ENCODE measurements at places on chromosomes 1 and 21.
A peak's percentile ranks its signal among the peaks of the same experiment; 100 is the strongest.

GRCh38 chr1:161044535-161044907 is 1.3 kb downstream of the USF1 start:
- DNase-seq: no peak

- DNase-seq: no peak
Observed at GRCh38 chr1:218462587-218462986, 117.5 kb downstream of the TGFB2 start.

GRCh38 chr1:87077959-87078639 is 163.7 kb downstream of the HS2ST1 start:
- no peak for DNase-seq

- no peak for DNase-seq
Observed at GRCh38 chr1:110393691-110394492, 3.1 kb upstream of the SLC16A4 start.

GRCh38 chr1:10232163-10232562 is 21.8 kb downstream of the KIF1B start:
- no peak for DNase-seq

GRCh38 chr1:173161510-173162221 is 45.5 kb downstream of the TNFSF4 start:
- DNase-seq: peak; percentile 10

DNA sequence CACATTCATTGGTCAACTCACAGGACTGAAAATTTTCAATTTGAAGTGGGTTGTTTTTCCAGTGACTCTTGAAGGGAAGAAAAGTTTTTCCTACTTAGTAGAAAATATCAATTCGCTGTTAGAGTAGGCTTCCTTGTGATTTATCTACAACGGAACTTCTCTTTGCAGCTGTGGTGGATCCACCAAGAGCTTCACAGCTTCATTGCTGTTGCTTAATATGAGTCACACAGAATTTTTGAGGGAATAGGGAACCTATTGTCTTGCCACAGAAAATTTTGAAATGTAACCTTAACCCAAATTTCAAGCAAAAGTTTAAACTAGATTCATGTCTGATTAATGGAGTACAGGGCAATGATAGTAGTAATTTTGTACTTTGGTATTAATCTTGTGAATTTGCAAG is 58.4 kb upstream of the IFI44L start:
- DNase-seq: no peak

DNA sequence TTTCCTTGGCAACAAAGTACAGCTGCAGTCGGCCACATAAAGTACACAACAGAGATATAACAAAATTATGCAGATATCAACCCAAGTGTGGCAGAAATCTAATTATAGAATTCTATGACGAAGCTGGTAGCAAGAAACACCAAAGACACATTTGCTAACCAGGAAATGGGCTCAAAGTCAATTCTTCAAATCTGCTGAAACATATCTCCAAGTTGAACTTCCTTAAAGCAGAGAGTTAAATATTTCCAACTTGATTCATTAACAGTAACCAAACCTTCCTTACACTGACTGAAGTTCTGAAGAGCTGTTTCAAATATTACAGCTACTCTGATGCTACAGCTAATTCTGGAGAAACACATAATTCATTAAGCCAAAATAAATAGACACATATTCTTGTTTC is 67.6 kb upstream of the SDC3 start:
- DNase-seq: no peak

DNA sequence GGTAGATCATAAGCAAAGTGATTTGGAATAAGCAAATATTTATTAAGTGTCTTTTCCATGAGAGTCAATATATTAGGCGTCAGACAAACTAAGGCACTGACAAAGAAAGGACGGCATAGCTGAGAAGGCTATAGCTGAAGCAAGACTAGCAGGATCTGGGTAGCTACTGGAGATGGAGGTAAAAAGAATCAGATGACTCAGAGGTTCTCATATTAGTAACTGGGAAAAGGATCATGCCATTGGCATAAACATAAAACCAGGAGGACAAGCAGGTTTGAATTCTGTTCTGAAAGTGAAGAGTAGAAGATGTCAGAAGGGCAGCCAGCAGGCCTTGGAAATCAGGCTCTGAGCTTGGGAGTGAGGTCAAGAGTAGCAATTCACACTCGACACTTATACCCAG is 531.9 kb downstream of the PTPRC start:
- DNase-seq: no peak

DNA sequence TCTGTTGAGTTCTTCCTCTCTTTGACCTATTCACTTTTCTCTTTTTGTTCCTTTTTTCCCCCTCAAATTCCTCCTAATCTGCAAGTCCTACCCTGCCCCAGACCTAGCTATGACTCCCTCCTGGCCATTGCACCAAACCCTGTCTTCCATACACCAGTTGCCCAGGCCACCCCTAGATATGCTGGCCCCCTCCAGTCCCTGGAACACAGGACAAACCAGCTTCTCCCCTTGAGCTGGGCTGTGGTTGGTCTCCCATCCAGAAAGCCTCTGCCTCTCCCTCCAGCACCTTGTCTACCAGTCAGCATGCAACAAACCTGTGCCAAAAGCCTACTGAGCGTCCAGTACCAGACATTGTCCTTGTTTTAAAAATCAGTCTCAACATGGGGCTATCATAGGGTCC is 59.4 kb downstream of the ELK4 start:
- no peak for DNase-seq

- peak; percentile 7 for DNase-seq
Observed at GRCh38 chr1:97668945-97669344, 251.9 kb downstream of the DPYD start.

GRCh38 chr1:92909321-92909720 is 51.9 kb downstream of the DIPK1A start:
- DNase-seq: no peak

- no peak for DNase-seq
Observed at GRCh38 chr1:180181048-180181447, 26.4 kb downstream of the QSOX1 start.

DNA sequence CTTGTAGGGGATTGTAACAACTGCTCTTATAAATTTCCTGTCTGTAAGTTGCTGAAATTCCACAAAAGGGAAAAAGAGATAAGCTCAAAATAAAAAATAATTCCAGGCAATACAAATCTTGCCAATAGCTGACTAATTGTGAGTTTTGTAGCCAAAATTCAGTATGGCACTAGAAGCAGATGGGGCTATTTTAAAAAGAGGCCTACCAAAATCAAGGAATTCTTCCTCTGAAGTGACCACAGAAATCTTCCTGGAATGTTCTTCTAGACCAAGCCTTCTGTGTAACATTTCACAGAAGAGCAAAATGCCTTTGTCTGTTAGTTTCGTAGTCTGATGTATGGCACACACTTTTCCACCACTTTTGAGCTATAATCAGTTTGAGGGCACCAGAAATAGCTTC is 127.6 kb downstream of the CYYR1 start:
- DNase-seq: no peak

GRCh38 chr1:236114076-236114747 is 28.1 kb upstream of the GPR137B start:
- no peak for DNase-seq

- DNase-seq: no peak
Observed at GRCh38 chr1:225280563-225280962, 147.3 kb downstream of the LBR start.

GRCh38 chr1:41762251-41762650 is 156.5 kb downstream of the HIVEP3 start:
- no peak for DNase-seq

DNA sequence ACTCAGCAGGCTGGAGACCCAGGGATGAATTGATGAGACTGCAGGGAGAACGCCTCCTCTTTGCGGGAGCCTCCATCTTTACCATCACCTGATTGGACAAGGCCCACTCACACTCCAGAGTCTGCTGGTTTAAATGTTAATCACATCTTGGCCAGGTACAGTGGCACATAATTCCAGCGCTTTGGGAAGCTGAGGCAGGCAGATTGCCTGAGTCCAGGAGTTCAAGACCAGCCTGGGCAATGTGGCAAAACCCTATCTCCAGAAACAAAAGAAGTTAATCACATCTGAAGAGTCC is 121.8 kb upstream of the C1orf174 start:
- DNase-seq: no peak

- DNase-seq: no peak
Observed at GRCh38 chr21:33586927-33587326, 1.6 kb downstream of the DONSON start.

DNA sequence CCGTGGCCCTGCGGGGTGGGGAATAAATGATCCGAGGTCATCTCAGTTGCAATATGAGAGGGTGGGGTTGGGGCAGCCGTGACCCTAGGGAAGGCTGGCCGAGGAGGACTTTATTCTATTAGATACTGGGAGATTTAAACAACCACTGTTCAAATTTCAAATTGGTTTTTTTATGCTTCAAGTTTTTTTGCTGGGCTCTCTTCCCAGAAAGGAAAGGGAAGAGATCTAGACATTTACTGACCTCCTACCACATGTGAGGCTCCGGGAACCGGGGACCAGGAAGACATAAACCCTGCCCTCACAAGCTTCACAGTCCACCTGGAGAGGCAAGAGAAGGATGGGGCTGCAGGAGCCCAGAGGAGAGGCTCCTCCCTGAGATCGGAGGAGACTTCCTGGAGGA is 207.3 kb downstream of the FOXD2 start:
- DNase-seq: no peak

DNA sequence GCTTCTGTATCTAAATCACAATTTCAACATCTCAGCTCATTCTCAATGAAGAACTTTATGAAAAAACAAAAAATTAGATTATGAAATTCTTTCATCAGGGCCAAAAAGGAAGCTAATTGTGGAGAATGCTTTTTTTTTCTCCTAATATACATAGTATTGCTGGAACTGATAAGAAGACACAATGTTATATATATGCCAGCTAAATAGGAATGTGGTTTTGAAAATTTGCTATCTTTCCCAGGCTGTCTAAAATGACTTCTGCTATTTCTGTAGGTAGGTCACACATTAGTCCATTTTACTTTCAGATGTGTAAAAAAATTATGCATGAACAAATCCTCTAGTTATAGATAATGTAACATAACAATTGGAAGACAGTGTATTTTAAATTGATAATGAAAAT is 732.9 kb downstream of the RWDD3 start:
- DNase-seq: no peak

- DNase-seq: no peak
Observed at GRCh38 chr21:23936224-23936623, 1671.1 kb downstream of the MRPL39 start.

- DNase-seq: no peak
Observed at GRCh38 chr1:61152469-61153105, 70.2 kb downstream of the NFIA start.
